Activated CD4-positive, alpha-beta T cell treated with anti-CD3 and anti-CD28 coated beads, Interleukin-2, amount 50 U/mL, for 24 hours (primary cell): ENCODE measurements at places on chromosomes 3 and 15.

DNA sequence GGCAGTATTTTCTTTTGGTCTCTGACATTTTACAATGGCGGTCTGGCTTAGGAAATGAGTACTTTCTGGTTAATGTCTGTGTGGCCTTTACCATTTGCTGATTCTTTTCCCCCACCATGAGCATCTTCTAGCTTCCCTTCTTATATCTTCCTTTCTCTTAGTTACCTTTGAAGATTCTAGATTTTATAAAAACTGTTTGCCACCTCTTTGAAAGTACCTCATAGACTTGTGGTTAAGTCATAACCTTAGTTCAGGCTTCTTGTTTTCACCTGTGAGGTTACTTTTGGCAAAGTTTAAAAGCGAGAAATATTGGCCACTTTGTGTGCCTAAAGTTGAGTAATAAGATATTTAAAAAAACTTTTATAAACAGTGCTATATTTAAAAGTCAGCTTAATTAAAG, 147.4 kb downstream of the FMN1 start:
- no peak for DNase-seq

DNA sequence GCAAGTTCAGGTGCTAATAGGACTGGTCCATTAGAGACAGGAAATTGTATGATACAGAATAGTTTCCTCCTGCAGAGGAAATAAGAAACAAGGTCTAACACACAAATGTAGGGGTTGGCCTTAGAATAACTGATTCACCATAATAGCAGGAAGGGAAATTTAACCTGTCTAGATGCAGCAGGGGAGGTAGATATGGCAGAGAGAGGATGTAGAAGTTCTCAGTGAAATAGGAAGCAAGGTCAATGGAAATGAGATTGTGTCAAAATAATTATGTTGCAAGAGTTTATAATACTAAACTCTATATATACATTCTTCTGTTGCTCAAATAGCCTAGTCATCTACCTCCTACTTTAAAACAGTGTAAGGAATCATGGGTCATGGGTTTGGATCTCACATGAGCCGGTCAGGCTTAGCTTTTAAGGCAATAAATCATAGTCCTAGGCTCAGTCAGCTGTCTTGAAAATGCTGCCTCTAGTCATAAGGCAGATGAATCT, 17.0 kb downstream of the BCL2A1 start:
- DNase-seq, result no peak

DNA sequence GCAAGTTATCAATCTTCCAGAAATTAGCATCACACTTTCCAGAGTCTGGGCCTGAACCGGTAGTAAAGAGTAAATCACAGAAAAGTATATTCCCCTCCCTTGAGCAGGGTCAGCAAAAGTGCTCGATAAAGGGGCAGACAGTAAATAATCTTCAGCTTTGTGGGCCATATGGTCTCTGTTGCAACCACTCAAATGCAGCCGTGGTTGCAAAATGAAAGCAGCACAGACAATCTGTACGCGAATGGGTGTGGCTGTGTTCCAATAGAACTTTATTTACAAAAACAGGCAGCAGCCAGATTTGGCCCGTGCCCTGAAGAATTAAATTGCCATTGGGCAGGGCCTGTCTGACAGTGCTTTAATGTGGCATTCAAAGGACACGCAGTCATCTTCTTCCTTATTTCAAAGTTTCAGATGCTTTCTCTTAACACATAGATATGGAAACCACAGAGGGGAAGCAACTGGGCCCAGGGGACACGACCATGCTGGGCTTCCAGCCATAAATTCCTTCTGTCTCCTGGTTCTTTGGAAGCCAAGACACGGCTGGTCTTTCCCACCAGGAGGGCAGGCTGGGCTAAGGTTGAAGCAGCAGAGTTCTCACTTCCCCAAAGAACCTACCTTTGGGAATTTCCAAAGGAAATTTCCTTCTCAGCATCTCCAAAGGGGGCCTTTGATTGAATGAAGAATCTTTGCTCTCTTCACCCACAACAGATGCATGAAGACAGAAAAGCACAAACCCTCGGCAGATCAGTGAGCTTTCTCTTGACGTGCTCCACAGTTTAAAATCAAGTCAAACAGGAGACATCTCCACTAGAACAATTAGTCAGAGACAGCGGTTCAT, 489.8 kb upstream of the PROK2 start:
- no peak for DNase-seq

- no peak for DNase-seq
These were observed 277 bp upstream of the DALRD3 start for GRCh38 chr3:49018707-49019006.

DNA sequence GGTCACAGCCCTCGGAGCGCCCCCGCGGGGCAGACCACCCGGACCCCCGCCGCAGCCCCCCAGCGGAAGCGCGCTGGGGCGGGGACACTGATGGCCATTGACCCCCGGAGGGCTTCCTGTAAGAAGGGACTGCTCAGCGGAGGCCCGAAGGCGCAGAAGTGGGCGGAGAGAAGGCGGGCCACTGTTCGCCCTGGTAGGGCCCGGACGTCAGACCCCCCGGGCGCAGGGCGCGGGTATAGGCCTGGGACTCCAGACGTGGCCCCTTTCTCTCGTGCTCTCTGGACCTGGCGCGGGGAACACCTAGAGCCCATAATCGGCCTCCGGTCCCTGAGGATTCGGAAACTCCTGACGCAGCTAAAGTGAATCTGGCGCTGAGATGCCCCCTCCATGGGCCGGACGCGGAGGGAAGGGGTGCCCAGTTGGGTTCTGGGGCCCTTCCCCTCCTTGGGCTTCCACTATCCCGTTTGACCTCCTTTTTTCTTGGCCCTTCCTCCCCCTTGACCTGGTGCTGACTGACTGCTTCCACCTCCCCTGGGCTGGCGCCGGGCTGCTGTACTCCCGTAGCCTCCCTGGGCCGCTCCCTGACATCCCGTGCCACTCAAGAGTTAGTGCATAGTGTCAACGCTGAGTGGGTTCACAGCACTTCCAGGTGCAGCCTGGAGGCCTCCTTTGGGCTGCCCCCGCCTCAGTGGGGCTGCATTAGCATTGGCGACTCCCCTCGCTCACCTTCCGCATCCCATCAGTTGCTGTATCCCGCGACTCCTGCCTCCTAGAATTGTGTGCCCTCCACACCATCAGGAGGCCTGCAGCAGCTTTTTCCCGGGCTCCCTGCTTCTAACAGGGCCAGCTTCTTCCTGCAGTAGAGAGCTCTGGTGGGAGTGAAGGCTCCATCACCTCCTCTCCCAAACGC, 694 bp downstream of the ABTB1 start:
- DNase-seq, result no peak

DNA sequence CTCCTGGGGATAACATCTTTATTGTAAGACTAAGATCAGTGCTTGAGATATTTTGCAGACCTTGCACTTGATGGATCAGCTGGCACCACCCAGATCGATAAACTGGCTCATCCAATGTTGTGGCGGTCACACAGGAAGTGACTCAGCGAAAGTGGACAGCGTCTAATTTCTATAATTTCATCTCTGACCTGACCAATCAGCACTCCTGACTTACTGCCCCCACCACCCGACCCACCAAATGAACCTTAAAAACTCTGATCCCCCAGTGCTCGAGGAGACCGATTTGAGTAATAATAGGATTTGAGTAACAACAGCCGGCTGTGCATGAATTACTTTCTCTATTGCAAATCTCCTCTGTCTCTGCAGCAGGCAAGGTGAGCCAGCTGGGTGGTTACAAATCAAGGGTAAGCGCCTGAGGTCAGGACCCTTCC, 62.7 kb upstream of the RNU6-1 start:
- DNase-seq, result no peak

DNA sequence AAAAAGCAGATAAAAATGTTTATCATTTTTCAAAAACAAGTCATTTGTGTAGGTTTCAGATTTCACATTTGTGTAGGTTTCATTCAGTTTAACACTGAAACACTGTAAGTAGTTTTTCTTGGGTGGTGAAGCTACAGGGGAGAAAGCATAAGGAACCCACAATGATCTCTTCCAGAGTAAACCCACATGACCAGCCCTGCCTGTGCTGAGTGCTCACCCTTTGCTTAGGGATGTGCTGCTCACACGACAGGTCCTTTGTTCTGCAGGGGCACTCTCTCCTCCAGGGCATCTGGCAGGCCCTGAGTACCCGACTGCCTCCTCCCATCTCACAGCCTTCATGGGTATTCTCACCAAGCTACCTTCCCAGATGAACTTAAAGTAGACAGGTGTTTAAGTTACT, 28.9 kb downstream of the ZXDC start:
- no peak for DNase-seq

DNA sequence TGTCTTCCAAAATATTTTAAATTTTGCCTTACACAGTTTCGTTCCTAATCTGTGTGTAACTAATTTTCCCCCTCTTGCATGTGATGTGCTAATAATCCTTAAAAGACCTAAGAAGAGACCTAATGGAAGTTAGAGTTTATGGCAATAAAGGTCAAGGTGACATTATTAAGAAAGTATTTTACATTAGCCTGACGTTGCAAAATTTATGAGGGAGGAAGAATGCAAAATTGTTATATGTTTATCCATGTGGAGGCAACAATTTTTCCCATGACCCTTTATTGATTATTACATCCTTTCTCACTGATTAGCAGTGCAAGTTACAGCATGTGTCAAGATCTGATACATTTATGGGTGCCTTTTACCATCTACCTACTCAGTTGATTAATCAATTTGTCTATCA, 373.8 kb upstream of the ROBO1 start:
- DNase-seq, result no peak

DNA sequence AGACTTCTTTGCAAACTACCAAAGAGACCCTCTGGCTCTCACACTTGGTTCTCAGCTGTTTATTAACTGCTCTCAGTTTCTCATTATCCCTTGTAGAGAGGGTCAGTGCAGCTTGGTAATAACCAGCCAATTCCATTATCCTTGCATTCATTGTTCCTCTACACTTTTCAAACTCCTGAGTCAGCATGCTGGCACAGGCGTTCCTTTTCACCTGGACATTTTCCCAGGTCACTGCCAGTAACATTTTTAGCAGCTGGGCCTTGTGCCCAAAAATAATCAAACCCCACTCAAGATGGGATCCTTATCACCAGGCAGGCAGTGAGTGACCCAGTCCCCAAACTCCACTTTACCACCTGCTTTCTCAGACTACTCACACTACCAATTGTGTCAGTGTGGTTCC, 4.8 kb upstream of the SUMF1 start:
- no peak for DNase-seq
